ENCODE measurements at places on chromosomes 2 and 18.

DNA sequence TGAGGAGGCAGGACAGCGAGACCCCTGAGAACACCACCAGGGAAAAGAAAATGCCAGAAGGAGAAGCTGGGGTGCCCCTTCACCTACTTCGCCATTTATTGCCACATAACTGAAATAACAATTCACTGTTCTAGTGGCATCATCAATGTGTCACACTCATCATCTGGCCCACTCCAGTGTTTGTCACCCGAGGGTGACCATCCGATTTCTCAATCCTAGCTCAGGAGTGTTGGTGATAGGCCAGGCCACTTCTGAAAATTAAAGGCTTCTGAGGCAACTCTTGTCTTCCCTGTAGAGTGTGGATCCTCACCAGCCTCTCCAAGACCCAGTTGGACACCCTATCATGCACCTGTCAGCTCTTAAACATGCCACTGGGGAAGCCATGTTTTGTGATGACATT is 62.9 kb upstream of the BZW1 start:
- DNase-seq = no peak

DNA sequence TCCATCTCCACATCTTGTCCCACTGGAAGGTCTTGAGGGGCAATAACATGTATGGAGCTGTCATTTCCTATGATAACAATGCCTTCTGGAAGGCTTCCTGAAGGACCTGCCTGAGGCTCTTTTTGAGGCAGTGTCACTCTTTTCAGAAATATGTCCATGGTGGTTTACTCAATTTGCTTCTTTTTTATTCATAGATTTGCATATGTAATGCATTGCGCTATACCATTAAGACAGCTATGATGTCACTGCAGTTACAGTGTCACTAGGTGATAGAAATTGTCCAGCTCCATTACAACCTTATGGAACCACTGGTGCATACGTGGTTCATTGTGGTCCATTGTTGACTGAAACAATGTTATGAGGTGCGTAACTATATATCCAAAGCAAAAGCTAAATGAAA is 19.9 kb downstream of the NABP1 start:
- DNase-seq = no peak

DNA sequence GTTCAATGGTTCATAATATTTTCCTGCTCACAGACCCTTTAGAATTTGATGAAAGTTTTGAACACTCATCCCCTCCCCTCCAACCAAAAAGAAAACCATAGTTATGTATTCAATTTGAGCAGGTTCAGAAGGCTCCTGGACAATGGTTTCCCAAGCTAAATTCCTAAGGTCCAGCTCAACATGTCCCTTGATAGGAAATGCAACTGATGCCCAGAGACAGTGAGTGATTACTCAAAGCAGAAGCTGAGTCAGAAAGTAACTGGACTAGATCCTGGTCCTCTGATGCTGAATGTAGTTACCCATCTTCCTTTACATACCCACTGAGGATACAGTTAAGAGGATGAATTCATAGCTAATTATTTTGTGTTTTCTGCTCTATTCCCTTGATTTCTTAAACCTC is 218.9 kb upstream of the NCKAP5 start:
- DNase-seq = no peak

DNA sequence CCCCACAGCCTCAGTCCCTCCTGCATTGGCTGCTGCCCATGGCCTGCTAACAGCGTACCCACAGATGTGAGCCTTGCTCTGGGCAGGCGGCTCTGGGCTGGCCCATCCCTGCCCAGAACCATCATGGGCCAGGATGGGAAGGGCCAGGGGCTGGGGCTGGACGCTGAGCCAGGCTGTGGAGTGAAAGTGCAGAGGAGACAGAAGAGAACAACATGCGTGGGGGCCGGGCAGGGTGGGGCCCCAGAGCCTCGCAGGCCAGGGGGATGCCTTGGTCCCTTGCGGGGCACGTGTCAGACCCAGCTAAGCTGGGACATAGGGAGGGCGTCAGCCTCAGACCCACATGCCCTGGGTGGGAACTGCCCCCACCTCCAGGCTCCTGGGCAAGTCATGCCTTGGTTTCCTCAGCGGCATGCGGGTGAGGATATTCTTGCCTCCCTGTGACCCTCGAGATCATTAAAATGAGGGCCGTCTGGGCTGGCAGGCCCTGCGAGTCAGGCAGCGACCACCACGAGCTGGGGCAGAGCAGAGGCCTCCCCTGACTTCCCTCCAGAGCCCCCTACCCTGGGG is 27.3 kb downstream of the GPC1 start:
- DNase-seq = no peak
